Stimulated activated CD8-positive, alpha-beta memory T cell treated with anti-CD3 and anti-CD28 coated beads, Interleukin-15, amount 100 ng/mL, for 48 hours (primary cell): ENCODE measurements at places on chromosomes 4 and X.

DNA sequence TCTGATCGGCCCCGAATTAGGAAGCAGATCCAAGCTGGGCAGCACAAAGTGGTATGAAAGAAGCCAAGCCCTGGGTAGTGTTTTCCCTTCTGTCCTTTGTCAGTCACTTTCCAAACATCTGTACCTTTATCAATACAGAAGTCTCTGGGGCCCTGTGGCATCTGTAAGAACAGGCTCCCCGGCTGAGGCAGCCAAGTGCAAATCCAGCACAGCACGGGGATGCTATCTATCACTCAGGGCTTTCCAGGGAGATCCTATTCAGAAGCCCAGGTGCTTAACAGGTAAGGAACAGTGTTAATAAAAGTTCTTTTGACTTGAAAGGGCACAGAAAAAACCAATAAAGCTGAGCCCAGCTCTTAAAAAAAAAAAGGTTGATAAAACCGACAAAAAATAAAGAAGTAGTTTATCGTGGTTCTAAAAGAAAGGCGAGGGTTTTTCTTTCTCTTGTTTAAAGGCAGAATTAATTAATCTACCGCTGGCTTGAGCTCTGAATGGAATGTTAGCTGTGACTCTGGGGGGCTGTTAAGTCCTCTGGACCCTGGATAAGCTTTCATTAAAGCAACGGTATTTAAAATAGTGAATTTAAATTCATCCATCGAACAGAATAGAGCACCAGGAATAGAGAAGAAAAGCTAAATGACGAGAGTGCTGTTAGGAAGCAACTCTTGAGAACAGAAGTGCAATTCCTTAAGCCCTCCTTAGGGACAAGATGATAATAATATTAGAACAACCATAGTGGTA, 119.1 kb upstream of the GATB start:
- DNase-seq, result no peak

GRCh38 chrX:153450949-153451277, 5.1 kb upstream of the TREX2 start:
- DNase-seq, result no peak

GRCh38 chr4:64272432-64272831, 136.8 kb downstream of the TECRL start:
- DNase-seq, result no peak

- DNase-seq, result no peak
Observed at GRCh38 chrX:107135049-107135964, 16.7 kb upstream of the RBM41 start.

- DNase-seq, result no peak
Observed at GRCh38 chrX:42128020-42128419, 204.7 kb upstream of the CASK start.

GRCh38 chr4:30716158-30716557, 4.0 kb upstream of the PCDH7 start:
- no peak for DNase-seq

GRCh38 chrX:46953137-46953527, 40.9 kb downstream of the JADE3 start:
- no peak for DNase-seq

GRCh38 chr4:1323635-1324442, 23.2 kb upstream of the UVSSA start:
- no peak for DNase-seq

DNA sequence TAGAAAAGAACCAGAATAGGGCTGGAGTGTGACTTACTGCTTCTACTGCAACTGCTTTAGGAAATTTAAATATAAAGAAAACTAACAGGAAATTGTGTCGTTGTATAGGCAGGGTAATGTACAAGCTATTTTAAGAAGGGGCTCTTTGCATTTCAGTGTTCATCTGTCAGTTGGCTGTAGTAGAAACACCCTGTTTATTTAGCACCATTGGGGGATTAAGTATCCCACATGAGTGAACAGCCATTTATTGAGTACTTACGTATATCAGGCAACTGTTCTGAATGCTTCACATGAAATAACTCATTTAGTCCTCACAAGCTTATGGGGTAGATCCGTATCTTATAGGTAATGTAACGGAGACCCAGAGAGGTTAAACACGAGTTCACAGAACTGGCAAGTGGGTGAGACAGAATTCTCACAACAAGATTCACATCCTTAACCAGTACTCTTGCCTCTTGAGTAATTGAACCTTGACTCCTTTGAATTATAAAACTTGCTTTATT, 23.9 kb downstream of the STIM2 start:
- DNase-seq, result no peak

DNA sequence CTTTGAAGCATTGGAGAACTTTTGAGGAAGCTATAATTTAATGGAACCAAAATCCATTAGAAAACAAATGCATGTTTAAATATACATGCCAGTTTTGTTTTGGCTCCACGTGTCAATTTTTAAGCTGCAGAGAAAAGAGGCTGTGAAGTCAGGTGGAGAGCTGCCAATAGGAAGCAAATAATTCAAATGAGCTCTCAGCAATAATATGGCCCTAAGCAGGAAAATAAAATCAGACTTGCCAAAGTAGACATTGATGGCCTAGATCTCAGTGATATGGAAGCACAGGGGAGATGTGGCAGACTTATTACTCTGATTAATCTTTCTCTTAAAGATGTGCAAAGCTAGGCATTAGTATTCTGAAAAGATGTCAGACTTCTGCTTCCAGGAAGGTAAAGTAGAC, 769.8 kb upstream of the NDST4 start:
- DNase-seq, result no peak

DNA sequence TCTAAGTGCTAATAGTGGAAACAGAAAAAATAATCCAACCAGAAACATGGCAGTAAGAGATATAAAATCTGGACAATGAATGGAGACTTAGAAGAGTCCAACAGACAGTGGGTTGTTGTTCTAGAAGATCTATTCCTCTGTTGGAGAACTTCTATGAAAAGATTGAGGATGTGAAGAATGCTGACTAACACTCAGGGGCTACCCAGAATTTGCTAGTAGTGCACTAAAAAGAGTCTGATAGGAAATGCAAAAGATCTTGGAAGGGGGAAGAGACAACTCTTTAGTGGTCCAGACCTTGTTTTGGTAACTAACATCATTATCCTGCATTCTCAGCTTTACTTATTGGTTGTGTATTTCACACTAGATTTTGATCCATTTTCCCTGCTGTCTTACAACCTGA, 77.9 kb downstream of the SMARCA1 start:
- no peak for DNase-seq

DNA sequence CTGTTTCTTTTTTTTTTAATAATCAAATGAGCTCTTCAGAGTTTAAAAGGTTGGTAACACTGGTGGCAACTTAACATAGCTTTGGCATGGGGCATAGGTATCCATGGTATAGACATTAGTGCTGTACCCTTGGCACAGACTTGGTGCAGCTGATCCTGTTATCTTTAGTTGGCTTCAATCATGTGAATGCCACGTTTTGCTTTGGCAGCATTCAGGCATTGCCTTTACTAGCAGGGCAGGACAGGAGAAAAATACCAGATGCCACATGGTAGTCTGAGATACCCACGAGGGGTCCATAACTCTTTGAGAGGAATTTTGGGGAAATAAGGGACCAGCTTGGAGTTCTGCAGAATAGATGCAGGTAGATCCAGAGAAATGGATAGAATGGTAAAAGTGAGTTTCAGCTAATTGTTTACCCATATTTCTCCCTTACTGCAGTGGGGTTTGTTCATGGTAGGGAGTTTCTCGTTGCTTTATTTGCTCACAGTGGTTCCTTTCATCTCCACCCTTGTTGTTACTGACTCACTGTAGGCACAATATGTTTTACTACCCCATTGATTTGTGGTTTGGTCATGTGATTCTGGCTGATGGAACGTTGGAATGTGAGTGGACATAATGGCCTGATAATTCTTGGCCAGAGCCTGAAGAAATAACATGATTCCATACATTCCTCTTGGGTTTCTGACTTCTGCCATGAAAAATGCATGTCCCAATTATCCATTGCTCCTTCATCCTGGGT, 342.7 kb downstream of the GLUD2 start:
- DNase-seq, result no peak

DNA sequence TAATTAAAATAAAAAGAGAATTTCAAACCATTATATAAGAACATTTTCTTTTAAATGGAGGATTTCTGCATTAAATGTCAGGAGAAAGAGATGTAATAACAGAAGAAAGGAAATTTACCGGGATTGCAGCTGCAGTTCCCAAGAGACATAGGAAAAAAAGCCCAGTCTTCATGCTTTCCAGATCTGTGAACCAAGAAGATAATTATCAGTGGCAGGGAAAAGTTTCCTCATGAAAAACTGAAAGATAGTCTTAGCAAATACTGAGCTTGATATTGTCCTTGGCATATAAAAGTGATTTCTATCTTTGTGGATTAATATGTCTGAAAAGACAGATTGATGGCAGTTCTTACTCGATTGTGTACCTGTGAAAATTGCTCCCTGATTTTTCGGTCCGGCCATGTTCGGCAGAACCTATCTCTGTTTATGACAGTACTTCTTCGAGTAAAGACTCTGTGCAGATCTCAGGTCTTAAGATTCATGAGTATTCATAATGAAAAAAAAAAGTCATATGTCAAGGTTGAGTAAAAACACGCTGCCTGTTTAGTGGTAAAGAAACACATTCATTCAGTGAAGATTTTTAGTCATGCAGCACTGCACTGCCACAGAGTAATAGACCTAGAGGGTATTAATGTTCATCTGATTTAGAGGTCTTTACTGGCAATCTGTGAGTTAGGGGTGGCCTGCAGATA, 29.6 kb downstream of the SPARCL1 start:
- no peak for DNase-seq

DNA sequence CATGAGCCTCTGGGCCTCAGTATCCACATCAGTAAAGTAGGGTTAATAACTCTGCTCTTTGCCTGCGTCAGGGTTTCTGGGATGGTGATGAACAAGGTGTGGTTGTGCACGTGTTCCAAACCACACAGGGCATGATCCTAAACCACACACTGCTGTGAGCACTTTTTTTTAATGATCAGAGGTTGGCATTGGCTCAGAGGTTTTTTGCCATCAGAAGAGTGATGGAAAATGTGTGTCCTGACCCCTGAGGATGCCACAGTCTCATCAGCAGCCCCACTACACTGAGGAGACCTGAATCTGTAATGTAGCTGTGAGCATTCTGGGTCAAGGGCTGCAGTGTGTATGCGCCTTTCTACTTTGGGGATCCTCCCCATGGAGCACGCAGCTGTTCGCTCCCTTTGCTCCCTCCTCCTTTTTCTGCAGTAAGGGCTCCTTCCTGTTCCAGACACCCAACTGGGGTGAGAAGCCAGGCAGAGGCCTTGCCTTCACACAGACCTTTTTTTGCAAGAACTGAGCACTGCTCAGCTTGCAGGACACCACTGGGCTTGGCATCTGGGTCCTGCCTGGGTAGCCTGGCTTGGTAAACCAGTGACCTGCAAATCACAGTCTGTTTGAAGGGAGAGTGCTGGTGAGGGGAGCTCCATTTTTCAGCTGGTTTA, 87.5 kb downstream of the MAMLD1 start:
- no peak for DNase-seq

DNA sequence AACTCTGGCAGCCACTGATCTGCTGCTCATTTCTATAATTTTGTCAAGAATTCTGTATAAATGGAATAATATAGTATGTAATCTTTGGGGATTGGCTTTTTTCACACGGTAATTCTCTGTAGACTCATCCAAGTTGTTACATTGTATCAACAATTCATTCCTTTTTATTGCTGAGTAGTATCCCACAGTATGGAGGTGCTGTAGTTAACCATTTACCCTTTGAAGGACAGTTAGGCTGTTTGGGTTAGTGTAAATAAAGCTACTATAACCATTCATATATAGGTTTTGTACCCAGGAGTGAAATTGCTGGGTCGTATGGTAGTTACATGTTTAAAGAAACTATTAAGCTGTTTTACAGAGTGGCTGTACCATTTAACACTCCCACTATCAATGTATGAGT, 157.0 kb upstream of the NDP start:
- DNase-seq, result no peak

GRCh38 chr4:31234901-31235300, 514.7 kb downstream of the PCDH7 start:
- DNase-seq, result no peak

GRCh38 chr4:162115333-162115732, 48.5 kb downstream of the FSTL5 start:
- no peak for DNase-seq

DNA sequence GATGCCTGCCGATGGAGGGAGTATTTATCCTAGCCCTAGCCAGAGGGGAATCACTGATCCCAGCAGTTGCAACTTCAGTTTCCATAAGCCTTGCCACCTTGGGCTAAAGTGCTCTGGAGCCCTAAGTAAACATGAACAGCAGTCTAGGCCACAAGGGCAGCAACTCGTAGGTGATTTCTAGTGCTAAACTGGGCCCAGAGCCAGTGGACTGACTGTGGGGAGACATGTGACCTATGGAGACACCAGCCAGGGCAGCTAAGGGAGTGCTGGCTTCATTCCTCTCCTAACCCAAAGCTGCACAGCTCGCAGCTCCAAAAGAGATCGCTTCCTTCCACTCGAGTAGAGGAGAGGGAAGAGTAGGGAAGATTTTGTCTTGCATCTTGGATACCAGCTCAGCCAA, 120.8 kb upstream of the MAGEA10 start:
- no peak for DNase-seq
